H4 (cell line): ENCODE measurements at places on chromosomes 11 and 22. TPM values are rescaled to one million over a fixed set of nuclear protein-coding genes. Genes with fewer than 3 reads are reported as not detected.

Gene MS4A6E
- not detected in 2 replicates for total RNA-seq

Gene BIRC3
- 0.27 and 0.89 TPM in 2 replicates for total RNA-seq

DNA sequence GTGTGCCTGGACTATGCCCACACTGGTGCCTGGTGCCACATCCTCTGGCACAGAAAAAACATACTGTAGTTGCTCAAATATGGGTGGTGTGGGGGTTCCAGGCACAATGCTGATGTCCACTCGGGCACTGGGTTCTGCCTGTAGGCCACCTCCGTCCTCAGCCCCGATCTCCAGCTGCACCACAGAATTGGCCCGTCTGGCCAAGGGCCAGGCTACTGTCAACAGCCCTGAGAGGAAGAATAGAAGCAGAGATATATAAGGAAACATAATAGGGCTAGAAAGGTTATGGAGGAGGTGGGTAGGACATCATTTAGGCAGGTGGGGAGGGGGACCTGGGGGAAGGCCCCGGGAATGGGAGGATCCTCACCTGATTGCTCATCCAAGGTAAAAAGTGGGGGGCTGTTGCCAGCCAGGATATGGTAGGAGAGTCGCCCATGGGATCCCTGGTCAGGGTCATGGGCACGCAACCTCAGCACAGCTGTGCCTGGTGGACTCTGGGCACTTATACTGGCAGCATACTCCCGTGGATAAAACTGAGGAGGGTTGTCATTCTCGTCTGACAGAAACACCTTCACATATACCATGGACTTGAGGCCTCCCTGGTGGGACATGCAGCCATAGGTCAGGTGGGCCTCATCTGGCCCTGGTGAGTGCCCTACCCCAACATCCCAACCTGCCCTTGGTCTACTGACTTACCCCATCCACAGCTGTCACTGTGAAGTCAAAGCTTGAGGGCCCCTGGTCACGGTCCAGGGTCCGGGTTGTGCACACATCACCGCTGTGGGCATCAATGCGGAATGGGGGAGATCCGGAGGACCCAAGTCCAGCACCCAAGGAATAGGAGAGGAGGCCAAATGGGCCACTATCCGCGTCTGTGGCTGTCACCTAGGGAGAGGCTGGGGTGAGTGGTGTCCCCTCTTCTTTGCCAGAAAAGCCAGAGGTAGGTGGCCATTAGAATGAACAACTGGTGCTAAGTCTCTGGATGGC, 14.5 kb upstream of the TPP1 start:
- no peak for DNase-seq

DNA sequence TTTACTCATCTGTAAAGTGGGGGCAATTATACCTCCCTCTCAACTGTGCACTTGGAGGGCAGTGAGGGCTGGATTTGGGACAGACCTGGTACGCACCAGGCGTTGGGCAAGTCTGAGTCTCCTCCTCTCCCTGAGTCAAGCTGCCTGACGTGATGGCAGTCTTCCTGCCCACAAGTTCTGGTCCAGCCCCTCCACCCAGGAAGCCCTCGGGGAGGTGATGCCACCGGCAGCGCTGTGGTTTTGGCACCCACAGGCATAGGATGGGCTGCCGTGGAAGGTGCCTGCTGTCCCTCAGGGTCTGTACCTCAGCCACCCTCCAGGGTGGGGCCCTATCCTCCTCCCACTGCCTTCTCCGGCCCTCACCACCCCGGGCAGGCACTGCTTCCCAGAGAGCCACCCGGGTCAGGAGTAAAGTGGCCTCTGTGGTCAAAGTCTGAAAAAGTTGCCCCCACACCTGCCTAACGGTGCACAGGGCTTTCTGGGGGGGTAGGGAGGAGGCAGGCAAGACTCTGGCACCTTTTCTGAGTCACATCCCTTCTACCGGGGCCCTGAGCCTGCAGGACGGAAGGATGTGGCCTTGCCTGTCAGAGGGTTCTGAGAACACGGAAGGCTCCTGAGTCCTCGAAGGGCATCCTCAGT, 6.5 kb upstream of the APOBEC3H start:
- peak; percentile 72 for DNase-seq

DNA sequence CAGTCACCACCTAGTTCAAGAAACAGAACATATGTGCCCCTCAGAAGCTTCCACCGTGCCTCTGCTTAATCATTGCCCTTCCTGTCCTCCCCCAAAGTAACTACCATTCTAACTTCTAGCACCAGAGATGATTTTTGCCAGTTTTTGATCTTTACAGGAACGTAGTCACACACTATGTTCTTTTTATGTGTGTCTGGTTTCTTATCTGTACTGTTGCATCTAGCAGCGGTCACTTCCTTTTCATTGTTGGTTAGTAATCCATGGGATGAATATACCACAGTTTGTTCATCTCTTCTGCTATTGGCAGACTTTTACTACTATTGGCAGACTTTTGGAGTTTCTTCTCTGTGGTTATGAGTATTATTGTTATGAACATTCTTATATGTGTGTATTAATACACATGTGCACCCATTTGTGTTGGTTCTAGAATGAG, 34.6 kb downstream of the SPECC1L start:
- no peak for DNase-seq
